ENCODE measurements at places on chromosomes 1 and 21. TPM values are rescaled to one million over a fixed set of nuclear protein-coding genes. Genes with fewer than 3 reads are reported as not detected.

OR2T33 gene
- total RNA-seq: not detected

DNA sequence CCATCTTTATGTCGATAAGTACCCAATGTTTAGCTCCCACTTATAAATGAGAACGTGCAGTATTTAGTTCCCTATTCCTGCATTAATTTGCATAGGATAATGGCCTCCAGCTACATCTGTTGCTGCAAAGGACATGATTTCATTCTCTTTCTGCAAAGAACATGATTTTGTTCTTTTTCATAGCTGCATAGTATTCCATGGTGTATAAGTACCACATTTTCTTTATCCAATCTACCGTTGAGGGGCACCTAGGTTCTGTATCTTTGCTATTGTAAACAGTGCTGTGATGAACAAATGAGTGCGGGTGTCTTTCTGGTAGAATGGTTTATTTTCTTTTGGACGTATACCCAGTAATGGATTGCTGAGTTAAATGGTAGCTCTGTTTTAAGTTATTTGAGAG is 63.0 kb downstream of the HLX start:
- H3K27ac ChIP-seq: no peak overlapping the region
- DNase-seq: no peak
- H3K4me1 ChIP-seq: no peaks in the 10 kb centered on the region
- no peaks in the 10 kb centered on the region for H3K36me3 ChIP-seq
- no peak overlapping the region for H3K4me3 ChIP-seq
- H3K27me3 ChIP-seq: no peaks in the 10 kb centered on the region

- DNase-seq: peak; percentile 3
- H3K4me3 ChIP-seq: no peak overlapping the region
- H3K27ac ChIP-seq: no peak overlapping the region
- H3K36me3 ChIP-seq: no peaks in the 10 kb centered on the region
- H3K4me1 ChIP-seq: no peaks in the 10 kb centered on the region
Observed at GRCh38 chr1:24894002-24894401, 36.1 kb downstream of the RUNX3 start.

DNA sequence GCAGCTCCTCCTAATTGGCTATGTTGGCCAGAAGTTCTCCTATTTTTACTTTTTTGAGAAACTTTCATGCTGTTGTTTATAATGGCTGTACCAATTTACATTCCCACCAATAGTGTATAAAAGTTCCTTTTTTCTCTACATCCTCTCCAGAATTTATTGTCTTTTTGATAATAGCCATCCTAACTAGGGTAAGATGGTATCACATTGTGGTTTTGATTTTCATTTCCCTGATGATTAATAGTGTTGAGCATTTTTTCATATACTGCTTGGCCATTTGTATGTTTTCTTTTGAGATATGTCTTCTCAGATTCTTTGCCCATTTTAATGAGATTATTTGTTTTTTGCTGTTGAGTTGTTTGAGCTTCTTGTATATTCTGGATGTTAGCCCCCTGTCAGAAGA is 46.8 kb downstream of the NTMT2 start:
- no peaks in the 10 kb centered on the region for H3K27me3 ChIP-seq
- H3K36me3 ChIP-seq: no peaks in the 10 kb centered on the region
- no peak for DNase-seq

DNA sequence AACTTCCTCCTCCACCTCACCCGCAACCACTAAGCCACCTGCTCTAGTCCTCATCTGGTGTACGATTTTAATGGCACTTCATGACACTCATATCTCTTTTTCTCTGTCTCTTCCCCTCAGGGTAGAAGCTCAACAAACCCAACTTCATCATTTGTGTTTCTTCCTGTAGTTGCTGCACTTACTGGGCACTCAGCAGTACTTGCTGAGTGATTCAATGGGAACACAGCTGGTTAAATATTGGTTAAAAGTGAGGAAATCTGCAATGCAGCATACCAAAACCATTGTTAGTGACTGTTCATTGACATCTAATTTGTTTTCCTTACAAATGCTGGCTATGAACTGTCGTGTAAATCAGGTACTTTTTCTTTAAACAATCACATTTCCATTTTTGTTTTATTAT is 541.1 kb upstream of the PRMT6 start:
- no peaks in the 10 kb centered on the region for H3K27me3 ChIP-seq
- no peak for DNase-seq
- H3K4me3 ChIP-seq: no peak overlapping the region
- H3K27ac ChIP-seq: no peak overlapping the region
- H3K36me3 ChIP-seq: no peaks in the 10 kb centered on the region

GRCh38 chr21:37566790-37567615 is 200.4 kb downstream of the DYRK1A start:
- DNase-seq: peak; percentile 53
- no peak overlapping the region for H3K27ac ChIP-seq
- H3K4me3 ChIP-seq: no peak overlapping the region
- peaks cover 4% of the 10 kb centered on the region for H3K4me1 ChIP-seq
- no peaks in the 10 kb centered on the region for H3K36me3 ChIP-seq

DNA sequence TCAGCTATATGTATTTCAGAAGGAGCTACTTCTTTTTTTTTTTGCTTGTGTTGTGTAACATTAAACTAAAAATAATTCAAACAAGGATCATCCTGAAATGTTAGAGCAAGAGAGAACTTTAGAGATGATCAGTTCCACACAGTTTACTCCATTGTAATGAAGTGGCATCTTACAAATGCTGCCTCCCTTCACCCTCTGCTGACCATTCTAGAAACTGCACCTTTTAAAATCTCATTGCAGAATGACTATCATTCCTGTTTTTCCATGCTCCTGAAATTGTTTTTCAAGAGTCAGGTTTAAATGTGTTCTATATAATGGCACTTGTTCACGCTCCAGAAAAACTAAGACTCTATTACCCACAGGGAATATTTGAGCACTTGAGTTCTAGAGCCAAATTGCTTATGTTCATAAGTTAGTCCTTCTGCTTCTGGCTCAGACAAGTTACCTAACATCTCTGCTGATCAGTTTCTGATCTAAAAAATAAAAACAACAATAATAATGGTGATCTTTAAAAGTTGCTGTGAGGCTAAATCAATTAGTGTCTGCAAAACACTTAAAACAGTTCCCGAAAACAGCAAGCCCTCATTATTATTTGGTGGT is 21.5 kb upstream of the SLC44A5 start:
- H3K27me3 ChIP-seq: no peaks in the 10 kb centered on the region
- H3K27ac ChIP-seq: no peak overlapping the region
- H3K4me1 ChIP-seq: no peaks in the 10 kb centered on the region
- no peak for DNase-seq
- H3K36me3 ChIP-seq: no peaks in the 10 kb centered on the region

GRCh38 chr1:199774433-199775089 is 252.9 kb upstream of the NR5A2 start:
- H3K36me3 ChIP-seq: no peaks in the 10 kb centered on the region
- DNase-seq: no peak
- no peak overlapping the region for H3K27ac ChIP-seq
- H3K4me1 ChIP-seq: no peaks in the 10 kb centered on the region
- no peak overlapping the region for H3K4me3 ChIP-seq

- H3K27ac ChIP-seq: no peak overlapping the region
- no peak for DNase-seq
- peaks cover 1% of the 10 kb centered on the region for H3K4me1 ChIP-seq
Observed at GRCh38 chr1:94619731-94620130, 78.2 kb upstream of the F3 start.

DNA sequence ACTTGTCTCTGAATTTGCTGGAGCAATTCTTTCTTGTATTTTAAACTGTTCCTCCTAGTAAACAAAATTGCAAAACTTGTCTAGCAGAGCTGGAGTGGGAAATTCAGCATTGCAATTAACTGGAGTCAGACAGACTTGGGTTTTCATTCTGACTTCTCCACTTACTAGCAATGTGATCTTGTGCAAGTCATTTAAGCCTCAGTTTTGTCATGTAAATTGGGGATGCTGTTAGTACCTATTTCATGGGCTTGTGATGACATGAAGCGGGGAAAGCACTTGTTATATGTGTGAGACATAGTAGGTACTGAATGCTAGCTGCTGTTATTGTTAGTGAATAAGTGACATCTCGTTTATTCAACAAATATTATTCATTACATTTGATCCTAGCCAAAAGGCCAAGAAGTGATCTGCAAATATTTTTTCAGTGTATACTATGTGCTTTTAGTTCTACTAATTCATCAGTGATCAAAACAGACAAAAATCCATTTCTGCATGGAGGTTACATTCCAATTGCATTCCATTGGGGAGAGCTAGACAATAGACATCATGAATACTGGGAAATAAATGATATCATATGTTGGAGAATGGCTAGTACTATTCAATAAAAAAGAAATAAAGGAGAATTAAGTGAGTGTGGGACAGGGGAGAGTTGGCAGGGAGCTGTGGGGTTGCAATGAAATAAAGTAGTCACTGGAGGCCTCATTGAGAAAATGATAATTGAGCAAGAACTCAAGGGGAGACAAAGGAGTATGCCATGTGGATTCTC is 47.1 kb downstream of the CACHD1 start:
- no peaks in the 10 kb centered on the region for H3K27me3 ChIP-seq
- no peaks in the 10 kb centered on the region for H3K36me3 ChIP-seq
- no peak for DNase-seq
- H3K4me3 ChIP-seq: no peak overlapping the region

- H3K36me3 ChIP-seq: no peaks in the 10 kb centered on the region
- no peaks in the 10 kb centered on the region for H3K27me3 ChIP-seq
- H3K4me3 ChIP-seq: no peak overlapping the region
- no peak for DNase-seq
- peaks cover 3% of the 10 kb centered on the region for H3K4me1 ChIP-seq
- H3K27ac ChIP-seq: no peak overlapping the region
Observed at GRCh38 chr1:162502928-162503327, 5.3 kb downstream of the UHMK1 start.

- DNase-seq: no peak
- no peak overlapping the region for H3K4me3 ChIP-seq
- no peaks in the 10 kb centered on the region for H3K36me3 ChIP-seq
- H3K4me1 ChIP-seq: no peaks in the 10 kb centered on the region
Observed at GRCh38 chr1:85158910-85159309, 41.9 kb downstream of the SYDE2 start.

DNA sequence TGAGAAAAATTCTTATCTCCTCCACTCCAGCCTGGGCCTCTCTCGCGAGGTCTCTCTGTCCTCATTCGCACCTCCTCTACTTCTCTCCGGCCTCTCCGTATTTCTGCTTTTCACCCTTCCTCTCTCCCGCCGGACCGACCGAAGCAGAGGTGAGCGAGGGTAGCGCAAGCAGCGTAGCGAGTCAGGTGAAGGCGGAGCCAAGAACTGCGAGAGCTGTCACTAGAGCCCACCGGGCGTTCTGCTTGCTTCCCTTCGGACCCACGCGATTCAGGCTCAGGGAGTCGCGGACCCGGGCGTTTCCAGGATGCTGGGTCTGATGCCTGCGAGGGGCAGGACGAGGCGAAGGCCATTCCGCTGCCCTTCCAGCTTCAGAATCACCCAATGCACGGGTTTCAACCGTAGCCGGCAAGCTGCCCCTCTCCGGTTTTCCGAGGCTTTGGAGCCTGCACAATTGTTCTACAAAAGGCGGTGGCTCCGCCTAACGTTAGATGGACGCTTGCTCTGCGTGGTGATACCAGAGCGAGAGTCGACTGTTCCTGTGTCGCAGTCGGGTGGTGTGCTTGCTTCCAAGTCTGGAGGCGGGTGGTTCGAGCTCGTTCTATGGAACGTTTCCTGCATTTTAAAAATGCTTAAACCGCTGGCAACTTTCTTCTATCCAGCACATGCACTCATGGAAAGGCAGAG is 310.2 kb downstream of the FAM72C start:
- no peak overlapping the region for H3K4me3 ChIP-seq
- DNase-seq: no peak
- H3K27ac ChIP-seq: no peak overlapping the region
- no peaks in the 10 kb centered on the region for H3K4me1 ChIP-seq
- H3K27me3 ChIP-seq: no peaks in the 10 kb centered on the region
- H3K36me3 ChIP-seq: no peaks in the 10 kb centered on the region

DNA sequence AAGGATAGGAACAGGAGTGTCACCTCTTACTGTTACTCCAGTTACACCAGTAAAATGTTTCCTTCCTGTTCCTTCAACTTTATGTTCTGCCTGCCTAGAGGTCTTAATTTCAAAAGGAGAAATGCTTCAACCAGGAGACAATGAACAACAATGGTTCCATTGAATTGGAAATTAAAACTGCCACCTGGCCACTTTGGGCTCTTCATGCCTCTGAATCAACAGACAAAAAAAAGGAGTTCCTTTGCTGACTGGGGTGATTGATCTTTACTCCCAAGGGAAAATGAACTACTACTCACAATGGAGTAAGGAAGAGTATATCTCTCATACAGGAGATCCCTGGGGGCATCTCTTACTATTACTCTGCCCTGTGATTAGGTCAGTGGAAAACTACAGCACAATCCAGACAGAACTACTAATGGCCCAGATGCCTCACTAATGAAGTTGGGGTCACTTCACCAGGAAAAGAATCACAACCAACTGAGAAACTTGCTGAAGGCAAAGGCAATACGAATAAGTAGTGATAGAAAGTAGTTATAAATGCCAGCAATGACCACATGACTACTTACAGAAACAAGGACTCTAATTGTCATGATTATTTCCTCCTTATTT is 76.6 kb upstream of the PRDX6 start:
- no peaks in the 10 kb centered on the region for H3K36me3 ChIP-seq
- no peaks in the 10 kb centered on the region for H3K27me3 ChIP-seq
- no peaks in the 10 kb centered on the region for H3K4me1 ChIP-seq
- no peak overlapping the region for H3K4me3 ChIP-seq

DNA sequence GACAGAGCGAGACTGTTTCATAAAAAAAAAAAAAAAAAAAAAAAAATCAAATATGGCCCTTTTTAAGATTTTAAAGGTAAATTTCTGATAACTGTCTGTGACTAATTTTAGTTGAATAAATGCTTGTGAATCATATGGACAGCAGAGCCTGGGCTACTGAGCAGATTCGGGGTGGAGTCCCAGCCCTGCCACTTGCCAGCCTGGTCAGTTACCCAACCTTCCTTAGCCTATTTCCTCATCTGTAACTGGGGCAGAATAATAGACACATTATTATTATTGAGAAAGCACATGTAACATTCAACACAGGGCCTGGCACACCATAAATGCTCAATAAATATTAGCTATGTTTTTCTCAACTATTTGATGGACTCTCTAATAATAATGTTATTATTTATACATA is 11.2 kb upstream of the H3-3A start:
- DNase-seq: no peak
- no peaks in the 10 kb centered on the region for H3K27me3 ChIP-seq
- no peaks in the 10 kb centered on the region for H3K36me3 ChIP-seq
- H3K4me3 ChIP-seq: no peak overlapping the region
- peaks cover 10% of the 10 kb centered on the region for H3K4me1 ChIP-seq
- H3K27ac ChIP-seq: no peak overlapping the region

- H3K4me3 ChIP-seq: no peak overlapping the region
- H3K36me3 ChIP-seq: no peaks in the 10 kb centered on the region
- no peaks in the 10 kb centered on the region for H3K27me3 ChIP-seq
- peaks cover 2% of the 10 kb centered on the region for H3K4me1 ChIP-seq
Observed at GRCh38 chr1:156638189-156638985, 3.5 kb upstream of the BCAN start.

- peak overlapping the region; percentile 86 for H3K4me3 ChIP-seq
- H3K27ac ChIP-seq: peak overlapping the region; percentile 72
- H3K4me1 ChIP-seq: peaks cover 6% of the 10 kb centered on the region
Observed at GRCh38 chr1:17540255-17541001, 930 bp downstream of the ARHGEF10L start.

Data from ovary (tissue), 10 donors.